ENCODE measurements at places on chromosomes 2 and 18. TPM values are rescaled to one million over a fixed set of nuclear protein-coding genes. Genes with fewer than 3 reads are reported as not detected.

CRYGC gene
- not detected for total RNA-seq

NOP58 gene
- 161 TPM for total RNA-seq

- no peaks in the 10 kb centered on the region for H3K36me3 ChIP-seq
- no peak for DNase-seq
These were observed 422.2 kb upstream of the FSIP2 start for GRCh38 chr2:185316383-185316782.

GRCh38 chr2:45543257-45543656 lies 67.8 kb downstream of the SRBD1 start:
- DNase-seq, result no peak
- H3K4me3 ChIP-seq, result no peak overlapping the region
- no peak overlapping the region for H3K27ac ChIP-seq
- no peaks in the 10 kb centered on the region for H3K4me1 ChIP-seq
- H3K36me3 ChIP-seq, result no peaks in the 10 kb centered on the region

DNA sequence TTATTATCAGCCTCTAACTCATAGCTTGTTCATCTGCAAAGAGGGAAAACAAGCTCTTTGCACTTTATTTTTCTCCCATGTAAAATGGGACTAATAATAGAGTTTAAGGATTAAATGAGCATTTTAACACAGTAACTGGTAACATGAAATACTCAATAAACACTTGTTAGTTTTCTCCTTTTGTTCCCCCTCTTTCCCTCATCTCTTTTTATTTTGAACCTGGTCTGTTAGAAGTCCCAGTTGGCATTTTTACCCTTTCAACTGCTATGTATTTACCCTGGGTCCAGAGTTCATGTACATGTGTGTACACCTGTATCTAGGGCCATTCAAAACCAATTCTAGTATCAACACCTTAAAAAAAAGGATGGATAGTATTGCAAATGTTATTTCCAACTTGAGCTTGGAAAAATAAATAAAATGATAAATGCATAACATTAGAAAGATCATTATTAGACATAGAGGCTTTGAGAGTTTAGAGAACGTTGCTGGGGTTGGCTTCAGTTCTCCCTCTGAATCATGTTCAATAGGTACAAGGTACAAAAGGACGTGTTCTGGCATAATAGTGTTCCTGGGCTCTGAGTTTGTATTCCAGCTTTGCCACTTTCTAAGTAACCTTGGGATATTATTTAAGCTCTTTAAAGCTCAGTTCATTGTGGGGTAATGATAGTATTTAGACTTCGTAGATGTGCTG lies 5.2 kb upstream of the VPS54 start:
- H3K27me3 ChIP-seq, result peaks cover 3% of the 10 kb centered on the region
- H3K4me3 ChIP-seq, result no peak overlapping the region
- H3K4me1 ChIP-seq, result peaks cover 14% of the 10 kb centered on the region
- peaks cover 9% of the 10 kb centered on the region for H3K36me3 ChIP-seq

- H3K27me3 ChIP-seq, result no peaks in the 10 kb centered on the region
- H3K27ac ChIP-seq, result no peak overlapping the region
- H3K4me1 ChIP-seq, result peaks cover 10% of the 10 kb centered on the region
- peaks cover 7% of the 10 kb centered on the region for H3K36me3 ChIP-seq
- DNase-seq, result no peak
These were observed 67.7 kb downstream of the NCK2 start for GRCh38 chr2:105812180-105813044.

DNA sequence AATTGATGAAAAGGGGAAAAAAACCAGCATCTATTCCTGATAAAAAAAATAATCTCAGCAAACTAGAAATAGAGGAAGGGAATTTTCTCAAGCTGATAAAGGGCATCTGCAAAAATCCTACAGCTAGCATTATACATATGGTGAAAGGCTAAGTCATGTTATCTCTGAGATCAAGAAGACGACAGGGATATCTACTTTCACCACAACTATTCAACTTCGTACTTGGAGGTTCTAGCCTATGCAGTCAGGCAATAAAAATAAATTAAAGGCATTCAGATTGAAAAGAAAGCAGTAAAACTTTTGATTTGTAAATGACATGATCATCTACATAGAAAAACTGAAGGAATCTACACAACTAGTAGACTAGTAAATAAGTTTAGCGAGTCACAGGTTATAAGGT lies 58.2 kb downstream of the CAB39 start:
- H3K4me3 ChIP-seq, result no peak overlapping the region
- H3K27ac ChIP-seq, result no peak overlapping the region
- peaks cover 27% of the 10 kb centered on the region for H3K36me3 ChIP-seq
- H3K27me3 ChIP-seq, result no peaks in the 10 kb centered on the region
- peaks cover 58% of the 10 kb centered on the region for H3K4me1 ChIP-seq

- DNase-seq, result no peak
- H3K27me3 ChIP-seq, result no peaks in the 10 kb centered on the region
- H3K4me3 ChIP-seq, result no peak overlapping the region
- no peaks in the 10 kb centered on the region for H3K4me1 ChIP-seq
These were observed 258.6 kb downstream of the RBM43 start for GRCh38 chr2:151002959-151003600.
